ENCODE measurements at places on chromosomes 4 and X. TPM values are rescaled to one million over a fixed set of nuclear protein-coding genes. Genes with fewer than 3 reads are reported as not detected.

DNA sequence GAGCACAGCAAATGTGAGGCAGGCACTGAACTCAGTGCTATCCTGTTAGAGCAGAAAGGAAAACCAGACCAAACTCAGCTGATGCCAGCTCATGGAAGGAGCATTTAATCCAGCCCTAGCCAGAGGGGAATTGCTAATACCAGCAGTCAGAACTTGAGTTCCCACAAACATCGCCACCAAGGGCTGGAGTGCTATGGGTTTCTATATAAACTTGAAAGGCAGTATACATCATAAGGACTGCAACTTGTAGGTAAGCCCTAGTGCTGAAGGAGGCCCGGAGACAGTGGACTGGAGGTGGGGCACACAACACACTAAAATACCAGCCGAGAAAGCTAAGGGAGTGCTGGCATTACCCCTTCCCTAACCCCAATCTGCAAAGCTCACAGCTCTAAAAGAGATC is 440.2 kb downstream of the PRR32 start:
- no peak overlapping the region for H3K27ac ChIP-seq
- DNase-seq, result no peak
- H3K27me3 ChIP-seq, result no peaks in the 10 kb centered on the region
- no peak overlapping the region for H3K4me3 ChIP-seq

DNA sequence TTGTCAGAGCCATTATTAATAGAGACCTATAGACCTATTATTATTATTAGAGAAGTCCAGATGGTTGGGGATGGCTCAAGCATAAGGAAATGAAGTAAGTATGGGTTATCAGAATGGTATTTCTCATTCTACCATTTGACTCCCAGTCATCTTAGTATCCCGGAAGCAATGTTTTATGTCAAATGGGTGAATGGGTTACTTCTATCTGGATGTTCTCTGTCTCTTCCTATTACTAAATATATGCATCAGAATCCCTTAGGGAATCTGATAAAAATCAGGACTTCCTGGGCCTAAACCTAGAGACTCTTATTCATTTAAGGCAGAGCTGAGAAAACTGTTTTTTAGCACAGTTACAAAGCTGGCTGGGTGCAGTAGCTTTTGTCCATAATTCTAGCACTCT is 149.9 kb downstream of the SLC10A7 start:
- DNase-seq, result no peak
- no peaks in the 10 kb centered on the region for H3K4me1 ChIP-seq
- H3K27me3 ChIP-seq, result no peaks in the 10 kb centered on the region
- no peak overlapping the region for H3K27ac ChIP-seq
- peaks cover 2% of the 10 kb centered on the region for H3K36me3 ChIP-seq

GRCh38 chr4:171288816-171289432 is 524.3 kb upstream of the GALNTL6 start:
- DNase-seq, result no peak
- no peak overlapping the region for H3K27ac ChIP-seq
- no peaks in the 10 kb centered on the region for H3K36me3 ChIP-seq

DNA sequence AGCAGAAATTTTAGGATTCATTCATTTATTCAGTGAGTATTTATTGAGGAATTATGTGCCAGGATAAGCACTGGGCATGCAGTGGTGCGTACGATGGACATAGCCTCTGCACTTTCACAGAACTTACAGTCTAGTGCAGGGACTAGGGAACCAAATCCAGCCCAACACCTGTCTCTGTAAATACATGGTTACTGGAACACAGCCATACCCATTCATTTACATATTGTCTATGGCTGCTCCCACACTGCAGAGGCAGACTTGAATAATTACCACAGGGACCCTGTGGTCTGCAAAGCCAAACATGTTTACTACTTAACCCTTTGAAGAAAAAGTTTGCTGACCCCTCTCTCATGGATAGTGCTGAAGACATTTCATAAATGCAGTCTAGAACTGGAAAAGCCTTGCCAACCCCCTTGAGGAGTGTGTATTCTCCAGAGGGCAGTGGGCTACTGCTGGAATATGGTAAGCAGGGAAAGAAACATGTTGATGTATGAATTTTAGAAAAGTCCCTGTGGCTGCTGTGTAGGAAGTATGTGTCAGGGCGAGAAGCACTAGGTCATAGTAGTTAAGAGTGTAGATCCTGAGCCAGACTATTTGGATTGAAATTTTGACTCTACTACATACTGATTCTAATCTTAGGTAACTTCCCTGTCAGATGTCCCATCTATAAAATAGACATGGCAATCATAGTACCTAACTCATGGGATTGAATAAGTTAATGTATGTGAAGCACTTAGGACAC is 75.5 kb downstream of the GALNT7 start:
- H3K4me3 ChIP-seq, result no peak overlapping the region
- DNase-seq, result no peak
- peaks cover 10% of the 10 kb centered on the region for H3K4me1 ChIP-seq
- no peak overlapping the region for H3K27ac ChIP-seq

DNA sequence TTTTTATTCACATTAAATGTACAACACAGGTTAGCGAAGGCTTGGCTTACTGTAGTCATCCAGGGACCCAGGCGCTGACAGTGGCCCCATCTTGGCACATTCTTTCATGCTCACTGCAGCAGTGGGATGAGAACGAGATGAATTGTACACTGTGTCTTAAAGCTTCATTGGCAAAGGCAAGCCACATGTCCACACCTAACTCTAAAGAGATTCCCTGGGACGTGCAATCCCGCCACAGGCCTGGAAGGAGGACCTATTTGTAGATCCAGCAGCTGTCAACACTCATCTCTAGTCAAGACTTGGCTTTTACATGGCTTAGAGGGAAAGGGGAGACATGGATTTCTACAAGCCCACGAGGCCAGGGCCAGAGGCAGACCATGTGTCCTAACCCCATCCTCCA is 16.1 kb upstream of the CXCR3 start:
- no peak overlapping the region for H3K27ac ChIP-seq
- no peaks in the 10 kb centered on the region for H3K36me3 ChIP-seq
- H3K4me1 ChIP-seq, result peaks cover 20% of the 10 kb centered on the region
- no peak for DNase-seq
- H3K27me3 ChIP-seq, result no peaks in the 10 kb centered on the region
- no peak overlapping the region for H3K4me3 ChIP-seq

DNA sequence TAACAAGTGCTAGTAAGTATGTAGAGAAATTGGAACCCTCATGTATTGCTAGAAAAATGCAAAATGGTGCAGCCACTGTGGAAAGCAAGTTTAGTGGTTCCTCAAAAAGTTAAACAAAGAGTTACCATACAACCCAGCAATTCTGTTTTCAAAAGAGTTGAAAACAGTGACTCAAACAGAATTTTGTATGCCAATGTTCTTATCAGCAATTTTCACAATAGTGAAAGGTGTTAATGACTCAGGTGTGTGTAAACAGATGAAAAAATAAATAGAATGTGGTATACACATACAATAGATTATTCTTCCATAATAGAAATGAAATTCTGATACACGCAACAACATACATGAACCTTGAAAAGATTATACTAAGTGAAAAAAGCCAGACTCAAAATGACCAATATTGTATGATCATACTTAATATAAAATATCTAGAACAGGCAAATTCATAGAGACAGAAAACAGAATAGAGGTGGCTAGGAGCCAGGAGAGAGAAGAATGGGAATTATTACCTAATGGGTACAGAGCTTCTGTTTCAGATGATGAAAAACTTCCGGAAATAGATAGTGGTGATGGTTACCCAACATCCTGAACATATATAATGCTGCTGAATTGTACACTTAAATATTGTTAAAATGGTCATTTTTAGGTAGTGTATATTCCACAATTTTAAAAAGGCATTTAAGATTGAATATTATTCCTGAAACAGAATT is 51.6 kb downstream of the WDFY3 start:
- H3K27me3 ChIP-seq, result no peaks in the 10 kb centered on the region
- no peaks in the 10 kb centered on the region for H3K4me1 ChIP-seq
- H3K4me3 ChIP-seq, result no peak overlapping the region
- H3K27ac ChIP-seq, result no peak overlapping the region
- no peaks in the 10 kb centered on the region for H3K36me3 ChIP-seq
- no peak for DNase-seq

DNA sequence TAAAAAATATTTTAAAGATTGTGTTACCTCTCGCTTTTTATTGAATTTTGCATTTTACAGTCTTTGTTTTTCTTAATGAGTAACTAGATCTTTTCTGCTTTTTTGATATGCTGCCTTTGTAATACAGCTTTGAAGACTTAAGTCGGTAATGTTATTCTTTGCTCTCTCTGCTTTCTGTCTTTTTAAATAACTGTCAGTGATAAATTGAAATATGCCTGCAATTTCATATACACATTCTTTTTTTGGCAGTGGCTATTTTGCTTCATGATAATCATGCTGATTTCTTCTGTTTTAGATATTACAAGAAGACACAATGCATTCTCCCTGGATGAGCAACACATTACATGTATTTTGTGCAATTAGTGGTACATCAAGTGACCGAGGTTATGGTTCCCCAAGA is 42.0 kb upstream of the IL13RA1 start:
- H3K4me3 ChIP-seq, result no peak overlapping the region
- no peak overlapping the region for H3K27ac ChIP-seq
- no peaks in the 10 kb centered on the region for H3K27me3 ChIP-seq
- H3K4me1 ChIP-seq, result peaks cover 1% of the 10 kb centered on the region
- DNase-seq, result no peak

DNA sequence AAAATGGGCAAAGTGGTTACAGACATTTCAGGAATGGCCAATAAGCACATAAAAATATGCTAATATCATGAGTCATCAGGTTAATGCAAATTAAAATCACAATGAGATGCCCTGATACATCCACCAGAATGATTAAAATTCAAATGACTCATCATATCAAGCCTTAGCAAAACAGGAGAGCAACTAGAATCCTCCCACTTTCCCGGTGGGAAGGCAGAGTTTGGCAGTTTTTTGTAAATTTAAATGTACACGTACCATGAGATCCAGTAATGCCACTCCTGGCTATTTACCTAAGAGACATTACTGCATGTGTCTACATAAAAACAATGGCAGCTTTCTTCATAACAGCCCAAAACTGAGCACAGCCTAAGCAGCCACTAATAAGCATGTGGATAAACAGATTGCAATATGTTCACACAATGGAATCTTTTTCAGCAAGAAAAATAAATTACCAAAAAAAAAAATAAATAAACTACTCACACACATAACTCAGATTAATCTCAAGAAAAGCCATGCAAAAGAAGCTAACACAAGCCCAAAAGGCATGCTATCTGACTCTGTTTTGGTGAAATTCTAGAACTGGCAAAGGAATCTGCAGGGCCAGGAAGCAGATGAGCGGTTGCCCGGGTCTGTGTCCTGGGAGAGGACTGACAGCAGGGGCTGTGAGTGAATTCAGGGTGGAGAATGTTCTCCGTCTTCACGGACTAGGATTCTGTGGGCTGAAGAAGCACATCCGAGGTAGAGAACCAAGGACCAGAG is 48.8 kb downstream of the AFAP1 start:
- peaks cover 5% of the 10 kb centered on the region for H3K36me3 ChIP-seq
- no peak overlapping the region for H3K4me3 ChIP-seq
- DNase-seq, result no peak
- H3K27ac ChIP-seq, result no peak overlapping the region
- no peaks in the 10 kb centered on the region for H3K4me1 ChIP-seq
- H3K27me3 ChIP-seq, result peaks cover 2% of the 10 kb centered on the region

DNA sequence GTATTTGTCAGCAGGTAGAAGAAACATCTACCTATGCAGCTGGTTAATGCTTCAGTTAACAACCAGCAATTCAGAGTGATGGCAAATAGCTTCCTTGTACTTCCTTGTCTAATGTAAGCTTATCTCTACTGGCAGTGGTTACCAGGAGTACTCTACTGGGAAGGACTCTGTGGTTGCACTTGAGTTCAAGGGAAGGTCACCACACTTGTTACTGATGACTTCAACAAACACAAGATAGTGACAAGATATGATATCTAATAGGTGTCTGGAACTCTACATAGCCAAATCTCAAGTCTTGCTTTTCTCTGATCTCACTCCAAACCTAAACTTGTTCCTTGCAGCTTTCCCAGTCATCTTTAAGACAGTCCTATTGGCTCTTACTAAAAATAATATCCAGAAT is 1644.9 kb upstream of the TENM3 start:
- H3K27ac ChIP-seq, result no peak overlapping the region
- H3K27me3 ChIP-seq, result no peaks in the 10 kb centered on the region
- peaks cover 1% of the 10 kb centered on the region for H3K4me1 ChIP-seq
- H3K4me3 ChIP-seq, result no peak overlapping the region

- no peak overlapping the region for H3K27ac ChIP-seq
- H3K27me3 ChIP-seq, result peaks cover 4% of the 10 kb centered on the region
These were observed 244.3 kb downstream of the PTTG2 start for GRCh38 chr4:38204339-38205035.

GRCh38 chr4:54687887-54688841 is 30.4 kb downstream of the KIT start:
- no peak for DNase-seq
- H3K27me3 ChIP-seq, result no peaks in the 10 kb centered on the region
- H3K4me3 ChIP-seq, result no peak overlapping the region
- H3K4me1 ChIP-seq, result peaks cover 9% of the 10 kb centered on the region
- no peak overlapping the region for H3K27ac ChIP-seq

DNA sequence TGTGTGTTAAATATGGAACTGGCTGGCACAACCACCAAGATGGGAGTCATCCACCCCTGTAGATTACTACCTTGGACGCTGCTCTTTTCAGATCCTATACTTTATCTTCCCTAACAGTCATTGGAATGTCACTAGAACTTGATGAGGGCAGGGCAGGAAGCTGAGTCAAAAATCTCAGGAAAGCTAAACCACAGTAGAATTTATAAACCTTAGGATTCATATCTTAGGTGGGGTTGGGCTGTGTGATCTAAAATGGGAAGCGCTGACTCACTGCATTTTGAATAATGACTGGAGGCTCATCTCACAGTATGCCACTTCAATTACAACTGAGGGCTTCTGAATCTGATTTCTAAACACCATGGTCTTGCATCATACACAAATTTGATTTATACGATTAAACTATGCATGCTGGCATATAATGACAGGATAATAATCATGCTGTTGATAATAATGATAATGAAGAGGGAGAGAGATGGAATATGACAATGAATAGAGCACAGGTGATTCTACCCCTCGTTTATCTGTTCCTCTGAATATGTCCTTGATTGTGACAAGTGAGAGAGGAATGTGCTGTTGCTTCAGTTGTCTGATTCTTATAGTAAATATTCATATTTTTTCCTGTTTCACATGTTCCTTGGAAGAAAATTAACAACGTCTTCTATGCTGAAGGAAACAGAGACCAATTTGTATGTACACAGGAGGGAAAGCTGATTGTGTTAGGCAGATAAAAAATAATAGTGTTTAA is 270.3 kb upstream of the HS3ST1 start:
- no peak overlapping the region for H3K27ac ChIP-seq
- no peaks in the 10 kb centered on the region for H3K36me3 ChIP-seq
- no peaks in the 10 kb centered on the region for H3K4me1 ChIP-seq
- no peak overlapping the region for H3K4me3 ChIP-seq

- no peaks in the 10 kb centered on the region for H3K36me3 ChIP-seq
- H3K4me1 ChIP-seq, result no peaks in the 10 kb centered on the region
- H3K27me3 ChIP-seq, result no peaks in the 10 kb centered on the region
- H3K27ac ChIP-seq, result no peak overlapping the region
These were observed 175.1 kb upstream of the KIT start for GRCh38 chr4:54482529-54483200.

Gene TEX13B
- total RNA-seq, result not detected

Gene TLL1
- total RNA-seq, result not detected

Gene SHROOM2
- total RNA-seq, result not detected

Gene STPG2
- total RNA-seq, result not detected

Measured in activated naive CD8-positive, alpha-beta T cell treated with anti-CD3 and anti-CD28 coated beads, Interleukin-2, amount 10 ng/mL, durations not matched to agents 7 days and 5 days (primary cell).